ENCODE measurements at places on chromosomes 5 and 9.
A peak's percentile ranks its signal among the peaks of the same experiment; 100 is the strongest.

- no peak for DNase-seq
Observed at GRCh38 chr9:129406278-129407225, 214.3 kb downstream of the C9orf50 start.

- DNase-seq, result no peak
Observed at GRCh38 chr5:66144834-66145390, 812 bp downstream of the SREK1 start.

DNA sequence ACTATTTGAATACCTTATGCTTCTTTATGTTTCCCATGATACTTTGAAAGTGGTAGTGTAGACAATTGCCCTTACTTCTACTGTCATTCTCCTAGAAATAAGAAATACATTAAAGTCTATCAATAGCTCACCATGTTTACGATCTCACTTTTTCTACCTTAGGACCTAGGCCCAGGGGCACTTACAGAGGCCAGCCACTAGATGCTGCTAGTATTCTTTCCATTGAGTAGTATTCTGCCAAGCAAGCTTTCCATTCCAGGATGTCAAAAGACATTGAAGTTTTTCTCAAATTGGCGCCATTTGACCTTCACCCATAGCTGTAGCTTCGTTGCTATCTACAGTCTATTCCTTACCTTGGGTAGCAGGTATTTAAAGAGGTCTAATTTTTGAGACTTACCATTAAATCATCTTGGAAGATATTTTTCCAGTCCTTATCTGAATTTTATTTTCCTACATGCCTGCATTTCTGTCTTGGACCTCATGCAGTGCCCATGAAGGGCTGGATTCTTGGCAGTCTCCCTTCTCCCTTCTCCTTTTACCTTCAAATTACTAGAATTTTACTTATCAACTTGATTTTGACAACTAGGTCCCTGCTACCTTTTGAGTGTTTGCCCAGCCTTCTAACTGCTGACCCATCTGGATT is 246.0 kb upstream of the NUDT12 start:
- peak; percentile 40 for DNase-seq

- DNase-seq, result no peak
Observed at GRCh38 chr5:181194489-181195248, 10.3 kb downstream of the TRIM7 start.

DNA sequence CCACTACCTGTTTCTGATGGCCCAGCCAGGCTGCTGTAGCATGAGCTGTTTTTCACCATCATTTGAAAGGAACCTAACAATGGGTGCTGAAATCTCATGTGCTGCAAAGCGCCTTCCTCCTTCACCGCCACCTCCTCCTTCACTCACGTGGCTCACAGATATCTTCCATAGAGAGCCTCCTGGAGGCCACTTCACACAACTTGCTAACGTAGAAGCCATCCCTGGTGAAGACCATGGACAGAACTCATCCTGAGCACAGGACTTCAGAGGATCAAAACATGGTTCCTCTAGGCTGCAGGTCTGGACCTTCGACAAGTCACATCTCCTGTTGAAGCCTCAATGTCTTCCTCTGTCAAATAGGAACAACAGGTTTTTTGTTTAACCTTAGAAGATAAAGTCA is 155.5 kb upstream of the RAD23B start:
- DNase-seq, result no peak

DNA sequence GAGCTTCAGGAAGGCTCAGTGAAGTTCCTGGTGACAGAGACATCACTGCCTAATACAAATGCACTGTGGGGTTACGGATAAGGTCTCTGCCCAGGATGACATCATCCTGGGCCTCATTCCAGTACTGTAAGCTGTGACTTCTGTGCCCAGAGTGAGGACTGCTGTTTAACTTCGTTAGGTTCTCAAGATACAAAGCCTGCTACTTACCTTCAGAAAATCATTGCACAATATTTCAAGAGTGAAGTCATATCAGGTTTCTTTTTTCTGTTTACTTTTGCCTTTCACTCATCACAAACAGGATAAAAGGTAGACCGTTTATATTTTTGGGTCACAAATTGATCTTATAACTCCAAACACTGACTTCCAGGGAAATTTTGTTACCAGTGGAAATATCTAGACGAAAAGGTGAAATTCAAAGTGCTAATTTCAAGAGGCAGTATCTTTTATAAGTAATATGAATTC is 241.2 kb downstream of the PIK3R1 start:
- no peak for DNase-seq

GRCh38 chr9:36025746-36026145 is 11.0 kb upstream of the RECK start:
- no peak for DNase-seq

DNA sequence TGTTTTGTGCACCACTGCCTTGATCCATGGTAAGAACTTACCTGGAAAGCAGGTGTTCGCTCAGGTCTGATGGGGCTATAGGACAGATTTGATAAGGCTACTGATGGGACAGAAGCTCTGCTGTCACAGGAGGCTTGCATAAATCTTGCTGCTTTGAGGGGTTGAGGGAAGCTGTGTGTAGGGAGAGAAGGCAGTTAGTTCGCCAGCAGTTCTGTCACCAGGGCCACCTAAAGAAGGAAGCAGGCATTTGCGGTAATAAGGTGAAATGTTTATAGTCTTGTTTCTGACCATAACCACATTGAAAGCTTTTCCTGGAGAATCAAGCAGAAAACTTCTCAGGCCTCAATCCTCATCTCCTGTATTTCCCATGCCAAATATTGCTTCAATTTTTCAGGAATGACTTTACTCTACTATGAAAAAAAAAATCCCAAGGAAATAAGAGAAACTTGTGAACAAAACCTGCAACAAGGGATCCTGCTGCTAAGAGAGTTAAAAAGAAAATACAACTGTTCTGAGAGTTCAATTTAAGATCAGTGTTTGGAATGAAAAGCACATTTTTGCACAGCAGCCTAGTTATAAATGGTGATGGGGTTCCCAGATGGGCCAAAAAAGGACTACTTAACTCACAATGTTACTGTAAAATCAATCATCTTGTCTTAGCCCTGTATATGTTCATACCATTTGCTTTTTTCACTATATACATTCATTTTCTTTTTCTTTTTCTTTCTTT is 122.0 kb upstream of the RANBP3L start:
- DNase-seq, result no peak

GRCh38 chr5:128084228-128085167 is 932 bp downstream of the SLC12A2 start:
- peak; percentile 18 for DNase-seq
